ENCODE measurements at places on chromosomes 6 and 20. TPM values are rescaled to one million over a fixed set of nuclear protein-coding genes. Genes with fewer than 3 reads are reported as not detected.

DNA sequence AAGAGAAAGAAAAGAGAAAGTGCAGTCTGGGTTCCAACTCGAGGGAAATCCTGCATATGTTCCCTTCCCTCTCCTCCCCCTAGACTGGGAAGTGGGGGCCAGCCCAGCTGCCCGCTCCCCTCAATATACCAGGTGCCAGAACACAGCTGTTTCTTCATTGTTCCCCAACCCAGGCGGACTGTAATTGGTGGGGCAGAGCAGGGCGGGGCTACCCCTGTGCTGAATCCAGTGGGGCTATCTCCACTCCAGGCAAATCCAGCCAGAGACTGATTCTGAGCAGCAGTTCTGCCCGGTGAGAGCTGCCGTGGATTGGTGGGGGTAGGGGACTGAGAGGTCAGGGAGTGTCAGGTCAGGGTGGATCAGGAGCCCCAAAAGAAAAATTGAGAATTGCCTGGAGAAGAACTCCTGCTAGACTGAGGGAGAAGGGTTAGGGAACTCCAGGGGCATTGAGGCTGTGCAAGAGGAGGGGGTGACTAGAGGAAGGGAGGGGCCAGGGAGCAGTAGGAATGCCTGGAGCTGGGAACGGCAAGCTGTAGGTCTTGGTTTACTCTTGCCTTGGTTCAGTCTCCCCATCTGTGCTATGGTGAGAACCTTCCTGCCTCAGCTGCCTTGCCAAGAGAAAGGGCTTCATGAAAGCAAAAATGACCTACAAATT, at the start of gene MYMX:
Gene MYMX (plus strand): TSS at position 250 of the 655 bp plus-strand sequence. CDS start 546 bp downstream, outside the sequence.
- H3K4me3 ChIP-seq: no peak within 1 kb of the TSS
- H3K27me3 ChIP-seq: peaks cover 3% of the 10 kb centered on the region
- peaks cover 20% of the 10 kb centered on the region for H3K4me1 ChIP-seq
- no peak for DNase-seq

- no peaks in the 10 kb centered on the region for H3K27me3 ChIP-seq
- H3K4me3 ChIP-seq: no peak overlapping the region
- H3K27ac ChIP-seq: no peak overlapping the region
- H3K36me3 ChIP-seq: peaks cover 5% of the 10 kb centered on the region
- DNase-seq: no peak
Measured at GRCh38 chr20:32980990-32981389, 23.2 kb downstream of the SUN5 start.

DNA sequence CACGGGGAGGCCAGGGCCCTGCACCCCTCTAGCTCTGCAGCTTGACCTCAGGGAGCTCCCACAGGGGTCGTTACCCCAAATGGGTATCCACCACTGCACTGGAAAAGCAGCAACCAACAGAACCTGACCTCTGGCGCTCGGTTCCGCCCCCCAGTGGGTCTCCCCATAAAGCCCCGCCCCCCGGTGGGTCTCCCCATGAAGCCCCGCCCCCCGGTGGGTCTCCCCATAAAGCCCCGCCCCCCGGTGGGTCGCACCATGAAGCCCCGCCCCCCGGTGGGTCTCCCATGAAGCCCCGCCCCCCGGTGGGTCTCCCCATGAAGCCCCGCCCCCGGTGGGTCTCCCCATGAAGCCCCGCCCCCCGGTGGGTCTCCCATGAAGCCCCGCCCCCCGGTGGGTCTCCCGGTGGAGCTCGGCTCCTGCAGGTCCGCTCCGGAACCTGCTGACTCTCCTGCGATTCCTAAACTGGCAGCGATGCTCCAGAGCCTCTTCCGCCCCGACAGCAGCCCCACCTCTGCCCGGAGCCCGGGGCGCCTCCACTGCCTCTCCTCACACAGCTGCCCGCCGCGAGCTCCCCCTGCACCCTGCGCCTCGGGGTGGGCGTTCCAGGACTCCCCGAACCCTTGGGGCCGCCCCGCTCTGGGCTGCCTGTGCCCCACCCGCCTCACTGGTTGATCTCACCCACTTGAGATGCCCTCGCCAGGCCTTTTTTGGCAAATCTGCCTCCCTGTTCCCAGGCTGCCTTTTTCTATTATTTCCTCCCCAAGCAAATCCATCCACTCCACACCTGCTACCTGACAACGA, 12.1 kb downstream of the SLC2A4RG start:
- H3K27ac ChIP-seq: peak overlapping the region; percentile 89
- no peaks in the 10 kb centered on the region for H3K27me3 ChIP-seq
- H3K4me3 ChIP-seq: peak overlapping the region; percentile 49
- H3K4me1 ChIP-seq: peaks cover 22% of the 10 kb centered on the region
- DNase-seq: peak; percentile 60

GRCh38 chr6:4879741-4880275, 103.6 kb downstream of the CDYL start:
- peaks cover 21% of the 10 kb centered on the region for H3K4me1 ChIP-seq
- no peak overlapping the region for H3K27ac ChIP-seq
- peaks cover 2% of the 10 kb centered on the region for H3K36me3 ChIP-seq
- no peaks in the 10 kb centered on the region for H3K27me3 ChIP-seq

GRCh38 chr6:113644861-113645575, 212.1 kb upstream of the MARCKS start:
- peaks cover 2% of the 10 kb centered on the region for H3K27me3 ChIP-seq
- H3K4me3 ChIP-seq: no peak overlapping the region
- no peak for DNase-seq
- no peak overlapping the region for H3K27ac ChIP-seq

The SPAG4 gene
- total RNA-seq: 6.9 TPM

The ELOVL2 gene
- not detected for total RNA-seq
